Esophagus muscularis mucosa (tissue), 4 donors: ENCODE measurements at places on chromosomes 2 and 18. TPM values are rescaled to one million over a fixed set of nuclear protein-coding genes. Genes with fewer than 3 reads are reported as not detected.

DNA sequence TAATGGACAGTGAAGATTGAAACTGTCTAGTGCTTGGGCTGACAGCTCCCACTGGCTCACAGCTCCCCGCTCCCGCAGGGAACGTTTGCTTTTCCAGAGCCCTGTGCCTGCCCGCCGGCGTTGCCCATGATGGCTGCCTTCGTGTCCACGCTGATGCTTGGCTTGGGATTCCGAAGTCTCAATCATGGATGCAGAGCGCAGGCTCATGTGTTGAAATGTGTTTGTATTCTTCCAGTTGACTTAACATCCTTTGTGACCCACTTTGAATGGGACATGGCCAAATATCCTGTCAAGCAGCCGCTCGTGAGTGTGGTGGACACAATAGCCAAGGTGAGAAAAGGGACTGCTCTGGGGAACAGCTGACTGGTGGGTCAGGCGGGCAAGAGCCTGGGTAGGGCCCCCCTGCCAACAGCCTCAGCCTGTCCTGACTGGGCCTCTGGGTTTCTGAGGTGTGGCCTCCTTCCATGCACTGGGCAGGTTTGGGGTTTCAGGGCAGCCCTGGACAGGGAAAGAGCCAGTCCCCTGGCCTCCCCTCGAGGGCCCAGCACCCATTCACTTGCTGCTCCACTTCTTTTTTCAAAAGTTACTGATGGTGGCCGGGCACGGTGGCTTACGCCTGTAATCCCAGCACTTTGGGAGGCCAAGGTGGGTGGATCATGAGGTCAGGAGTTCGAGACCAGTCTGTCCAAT lies 42.8 kb downstream of the ATP6V1C2 start:
- peak; percentile 89 for DNase-seq
- no peak overlapping the region for H3K27ac ChIP-seq
- H3K4me3 ChIP-seq: no peak overlapping the region

REG3G gene
- total RNA-seq: not detected

KLHL30 gene
- 1.2 TPM for total RNA-seq

DNA sequence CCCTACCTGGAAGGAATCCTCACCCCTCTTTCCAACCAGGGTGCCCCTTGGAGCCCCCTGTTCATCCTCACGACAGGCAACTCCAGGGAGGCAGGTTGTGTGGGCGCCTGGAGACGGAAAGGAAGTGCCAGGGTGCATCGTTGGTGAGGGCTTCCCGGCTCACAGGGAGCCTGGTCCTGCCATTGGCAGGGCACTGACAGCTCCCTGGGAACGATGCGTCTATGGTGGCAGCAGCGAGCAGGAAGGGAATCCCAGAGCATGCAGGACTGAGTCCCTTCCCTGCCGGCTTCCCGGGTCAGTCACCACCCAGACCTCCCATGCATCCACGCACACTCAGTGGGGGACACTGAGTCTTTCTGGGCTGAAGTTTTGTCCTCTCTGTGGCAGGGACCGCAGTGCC lies 117.6 kb downstream of the INHBB start:
- no peak for DNase-seq
- no peak overlapping the region for H3K4me3 ChIP-seq
- no peak overlapping the region for H3K27ac ChIP-seq
- H3K4me1 ChIP-seq: peaks cover 7% of the 10 kb centered on the region

GRCh38 chr18:39647627-39648534 lies 2082.3 kb upstream of the CELF4 start:
- no peak overlapping the region for H3K4me3 ChIP-seq
- H3K27me3 ChIP-seq: no peaks in the 10 kb centered on the region
- no peak for DNase-seq
- no peak overlapping the region for H3K27ac ChIP-seq

GRCh38 chr2:130756053-130756873 lies 923 bp downstream of the AMER3 start:
- H3K27ac ChIP-seq: no peak overlapping the region
- DNase-seq: peak; percentile 66
- H3K4me1 ChIP-seq: no peaks in the 10 kb centered on the region
- H3K36me3 ChIP-seq: no peaks in the 10 kb centered on the region

ACADL gene
- total RNA-seq: 2.1 TPM

GMPPA gene
- total RNA-seq: 22.7 TPM

GRCh38 chr2:153405196-153405595 lies 73.4 kb downstream of the RPRM start:
- no peak for DNase-seq
- no peak overlapping the region for H3K27ac ChIP-seq
- no peaks in the 10 kb centered on the region for H3K36me3 ChIP-seq
- H3K4me3 ChIP-seq: no peak overlapping the region
- H3K4me1 ChIP-seq: no peaks in the 10 kb centered on the region

- DNase-seq: no peak
- H3K4me3 ChIP-seq: no peak overlapping the region
- H3K4me1 ChIP-seq: no peaks in the 10 kb centered on the region
- H3K27ac ChIP-seq: no peak overlapping the region
- no peaks in the 10 kb centered on the region for H3K27me3 ChIP-seq
- H3K36me3 ChIP-seq: no peaks in the 10 kb centered on the region
These were observed 349.7 kb downstream of the SATB2 start for GRCh38 chr2:199108056-199108455.

KATNAL2 gene
- 4.7 TPM for total RNA-seq

GRCh38 chr2:152615177-152615576 lies 102.1 kb downstream of the PRPF40A start:
- no peak overlapping the region for H3K27ac ChIP-seq
- no peak for DNase-seq
- no peak overlapping the region for H3K4me3 ChIP-seq

DNA sequence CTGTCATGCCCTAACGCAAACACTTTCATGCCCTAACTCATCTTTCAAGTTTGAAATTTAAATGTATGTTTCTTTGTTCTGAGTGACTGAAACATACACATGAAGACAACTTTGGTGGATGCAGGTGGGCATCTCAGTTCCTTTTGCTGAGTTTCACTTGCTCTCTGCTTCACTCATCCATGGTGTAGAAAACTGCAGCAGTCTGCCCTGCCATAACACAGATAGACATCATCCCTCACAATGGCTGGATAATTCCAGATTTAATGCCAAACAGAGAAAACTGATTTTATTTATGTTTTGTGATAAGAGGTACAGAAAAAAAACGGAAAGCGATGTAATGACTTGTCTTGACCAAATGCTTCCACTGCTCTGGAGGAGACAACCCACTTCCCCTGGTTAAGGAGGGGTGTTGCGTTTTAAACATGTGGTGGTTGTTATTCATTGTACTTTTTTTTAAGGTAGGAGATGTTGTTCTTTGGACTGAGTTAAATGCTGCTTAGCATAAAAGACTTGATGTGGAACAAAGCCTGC lies 70.4 kb downstream of the RHBDD1 start:
- H3K4me1 ChIP-seq: peaks cover 16% of the 10 kb centered on the region
- DNase-seq: no peak
- H3K4me3 ChIP-seq: no peak overlapping the region
- H3K27ac ChIP-seq: no peak overlapping the region
- H3K27me3 ChIP-seq: no peaks in the 10 kb centered on the region

PSMA8 gene
- not detected for total RNA-seq

GRCh38 chr18:55790296-55790695 lies 202.3 kb upstream of the TCF4 start:
- H3K27me3 ChIP-seq: no peaks in the 10 kb centered on the region

GRCh38 chr2:86522711-86523110 lies 40.5 kb downstream of the CHMP3 start:
- DNase-seq: no peak
- H3K4me3 ChIP-seq: no peak overlapping the region
- H3K36me3 ChIP-seq: no peaks in the 10 kb centered on the region
- no peak overlapping the region for H3K27ac ChIP-seq

DNA sequence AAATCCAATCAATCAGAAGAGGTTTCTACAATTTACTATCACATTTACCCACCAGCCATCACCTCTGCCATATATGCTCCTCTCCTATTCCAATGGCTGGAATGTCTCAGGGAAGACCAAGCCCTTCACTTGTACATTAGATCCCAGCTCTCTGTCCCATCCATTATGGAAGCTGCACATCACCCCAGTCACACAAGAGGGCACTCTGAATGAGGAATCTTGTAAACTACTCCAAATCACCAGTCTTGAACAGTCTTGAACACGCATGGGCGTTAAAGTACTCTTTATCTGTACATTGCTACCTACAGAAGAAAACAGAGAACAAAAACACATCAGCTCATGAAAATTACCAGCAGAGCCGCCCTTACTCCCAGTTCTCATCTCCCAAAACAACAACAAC lies 38.7 kb downstream of the ZC3H8 start:
- H3K27ac ChIP-seq: no peak overlapping the region
- no peak overlapping the region for H3K4me3 ChIP-seq
- DNase-seq: peak; percentile 37
- H3K27me3 ChIP-seq: no peaks in the 10 kb centered on the region
- peaks cover 31% of the 10 kb centered on the region for H3K36me3 ChIP-seq
- no peaks in the 10 kb centered on the region for H3K4me1 ChIP-seq

DNA sequence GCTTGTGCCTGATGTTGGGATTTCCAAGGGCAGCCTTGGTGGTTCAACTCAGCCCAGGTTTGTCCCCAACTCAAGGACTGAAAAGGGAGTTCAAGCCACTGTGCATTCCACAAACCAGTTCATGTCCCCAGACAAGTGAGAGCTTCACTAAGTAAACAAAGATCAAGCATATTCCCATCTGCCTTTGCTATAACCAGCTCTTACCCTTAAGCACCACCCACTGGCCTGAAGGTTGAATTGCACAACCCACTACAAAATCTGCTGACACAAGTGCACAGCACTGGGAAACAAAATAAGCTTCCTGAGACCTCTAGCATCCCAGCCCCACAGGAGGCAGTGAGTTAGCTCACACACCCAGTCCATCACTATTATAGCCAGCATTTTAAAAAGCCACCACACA lies 516.7 kb downstream of the NR4A2 start:
- H3K4me1 ChIP-seq: no peaks in the 10 kb centered on the region
- H3K36me3 ChIP-seq: no peaks in the 10 kb centered on the region
- no peak overlapping the region for H3K4me3 ChIP-seq
- no peak for DNase-seq
- H3K27me3 ChIP-seq: no peaks in the 10 kb centered on the region

SPHKAP gene
- total RNA-seq: 0.40 TPM

- no peak for DNase-seq
- H3K27ac ChIP-seq: no peak overlapping the region
- no peaks in the 10 kb centered on the region for H3K4me1 ChIP-seq
These were observed 95.6 kb downstream of the GALNT3 start for GRCh38 chr2:165698444-165698884.

DNA sequence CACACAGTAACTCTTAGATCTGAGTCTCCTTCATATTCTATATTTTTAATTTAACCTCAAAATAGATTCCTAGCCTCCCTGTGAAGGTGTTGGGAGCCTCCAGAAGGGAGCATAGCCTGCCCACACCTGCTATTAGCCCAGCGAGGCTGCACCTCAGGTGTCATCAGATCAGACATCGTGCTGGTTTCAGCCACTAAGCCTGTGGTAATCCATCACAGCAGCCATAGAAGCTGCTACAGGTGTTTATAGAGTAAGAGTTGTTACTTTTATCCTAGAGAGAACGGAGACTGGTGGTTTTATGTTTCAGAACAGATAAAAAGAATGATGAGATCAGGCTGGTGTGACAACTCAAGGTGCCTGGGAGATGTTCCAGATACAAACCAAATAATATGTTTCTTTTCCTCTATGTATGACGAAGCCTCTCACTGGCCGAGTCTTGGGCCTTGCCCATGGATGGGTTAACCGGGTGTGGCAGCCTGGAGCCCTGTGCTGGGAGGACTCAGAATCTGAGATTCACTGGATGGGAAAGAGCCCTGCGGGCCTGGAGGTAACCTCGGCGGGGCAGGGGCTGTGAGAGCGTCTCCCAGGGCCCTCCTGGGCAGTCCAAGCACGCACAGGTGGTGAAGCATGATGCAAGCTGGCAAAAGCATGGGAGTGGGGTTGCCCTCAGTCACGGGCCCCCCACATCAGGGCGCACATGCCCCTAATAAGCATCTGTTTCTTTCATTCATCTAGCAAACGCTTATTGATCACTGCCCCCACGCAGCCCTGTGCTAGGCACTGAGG lies 73.7 kb downstream of the MRPS9 start:
- no peak overlapping the region for H3K27ac ChIP-seq
- no peaks in the 10 kb centered on the region for H3K36me3 ChIP-seq
- no peaks in the 10 kb centered on the region for H3K27me3 ChIP-seq
- no peak for DNase-seq
- no peaks in the 10 kb centered on the region for H3K4me1 ChIP-seq

GRCh38 chr18:2656237-2656980 lies 883 bp downstream of the SMCHD1 start:
- peaks cover 46% of the 10 kb centered on the region for H3K4me1 ChIP-seq
- no peaks in the 10 kb centered on the region for H3K36me3 ChIP-seq
- DNase-seq: peak; percentile 92
- no peaks in the 10 kb centered on the region for H3K27me3 ChIP-seq
- H3K27ac ChIP-seq: peak overlapping the region; percentile 98

DNA sequence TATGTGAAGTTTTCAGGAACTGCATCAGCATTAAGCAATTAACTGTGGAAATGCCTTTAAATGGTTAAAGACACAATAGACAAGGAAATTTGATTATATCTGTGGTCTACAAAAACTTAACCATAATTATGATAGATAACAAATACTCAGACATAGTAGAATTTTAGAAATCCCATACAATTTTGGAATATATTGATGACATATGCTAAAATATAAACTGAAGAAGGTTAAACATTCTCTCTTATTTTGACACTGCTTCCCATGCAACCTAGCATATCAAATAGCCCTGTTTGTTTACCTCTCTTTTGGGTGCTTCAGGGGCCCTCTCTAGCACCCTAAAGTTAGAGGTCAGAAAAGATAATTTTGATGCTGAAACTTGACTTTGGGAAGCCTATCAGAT lies 1274.8 kb upstream of the SLC39A10 start:
- no peaks in the 10 kb centered on the region for H3K36me3 ChIP-seq
- H3K27me3 ChIP-seq: no peaks in the 10 kb centered on the region
- no peak for DNase-seq
- no peaks in the 10 kb centered on the region for H3K4me1 ChIP-seq

HOXD12 gene
- total RNA-seq: not detected

GRCh38 chr2:239132786-239133185 lies 268.0 kb downstream of the HDAC4 start:
- H3K27ac ChIP-seq: no peak overlapping the region
- peaks cover 89% of the 10 kb centered on the region for H3K36me3 ChIP-seq
- no peaks in the 10 kb centered on the region for H3K27me3 ChIP-seq
- no peak for DNase-seq

ICOS gene
- total RNA-seq: not detected

- H3K4me3 ChIP-seq: no peak overlapping the region
- no peaks in the 10 kb centered on the region for H3K4me1 ChIP-seq
- DNase-seq: no peak
- no peak overlapping the region for H3K27ac ChIP-seq
These were observed 237.5 kb downstream of the PIK3C3 start for GRCh38 chr18:42192251-42193248.

- H3K4me3 ChIP-seq: no peak overlapping the region
- H3K27ac ChIP-seq: no peak overlapping the region
- no peaks in the 10 kb centered on the region for H3K4me1 ChIP-seq
- no peaks in the 10 kb centered on the region for H3K27me3 ChIP-seq
- DNase-seq: no peak
These were observed 1530.7 kb downstream of the LRP1B start for GRCh38 chr2:140600116-140600515.
